ENCODE measurements at places on chromosomes 3 and 15. TPM values are rescaled to one million over a fixed set of nuclear protein-coding genes. Genes with fewer than 3 reads are reported as not detected.

ZNF660 gene
- total RNA-seq, result 1.6 TPM

ATP8B4 gene
- total RNA-seq, result 3.5 TPM

CADPS gene
- not detected for total RNA-seq

GRAMD2A gene
- not detected for total RNA-seq

OR5AC2 gene
- total RNA-seq, result not detected

CFAP91 gene
- total RNA-seq, result 0.47 TPM

- no peaks in the 10 kb centered on the region for H3K27me3 ChIP-seq
- no peak for DNase-seq
- no peak overlapping the region for H3K27ac ChIP-seq
- H3K4me1 ChIP-seq, result peaks cover 20% of the 10 kb centered on the region
- H3K36me3 ChIP-seq, result no peaks in the 10 kb centered on the region
These were observed 48.5 kb downstream of the MED12L start for GRCh38 chr3:151133917-151134450.

DNA sequence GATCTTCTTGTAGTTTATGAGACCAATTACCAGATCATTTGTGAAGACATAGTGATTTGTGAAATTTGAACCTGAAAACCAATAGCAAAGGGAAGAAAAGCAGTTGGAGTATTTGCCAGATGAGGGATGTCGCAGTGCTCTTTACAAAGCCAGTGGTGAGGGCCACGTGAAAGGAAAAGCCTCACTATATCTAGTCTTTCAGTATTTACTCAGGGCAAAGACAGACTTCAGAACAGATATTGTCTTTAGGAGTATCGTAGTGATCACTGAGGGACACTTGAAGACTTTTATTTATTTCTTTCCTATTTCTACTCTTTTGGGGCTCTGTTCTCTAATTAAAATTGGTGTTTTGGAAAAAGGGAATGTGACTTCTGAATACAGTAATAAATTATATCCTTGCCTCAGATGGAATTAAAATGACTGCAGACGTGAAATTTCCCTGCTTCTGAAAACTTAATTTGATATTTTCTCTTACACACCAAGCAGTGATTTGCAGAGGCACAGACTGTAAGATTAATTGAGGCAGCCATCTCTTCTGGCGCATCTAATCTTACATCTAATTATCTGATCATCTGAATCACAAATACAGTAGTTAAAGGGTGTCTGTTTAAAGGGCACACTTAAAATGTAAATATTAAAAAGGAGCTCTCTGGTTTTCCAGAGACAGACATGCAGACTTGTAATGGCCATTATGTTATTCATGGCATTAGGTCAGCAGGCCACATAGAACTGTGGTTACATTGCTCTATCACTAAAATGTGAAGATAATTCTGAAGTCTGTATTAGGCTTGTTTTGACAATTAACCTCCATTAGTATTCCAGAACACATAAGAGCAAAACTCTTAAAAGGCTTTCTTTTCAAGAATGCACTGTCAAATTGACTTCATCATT, 193.0 kb upstream of the GOLIM4 start:
- H3K4me1 ChIP-seq, result no peaks in the 10 kb centered on the region
- H3K27me3 ChIP-seq, result no peaks in the 10 kb centered on the region
- DNase-seq, result no peak

DNA sequence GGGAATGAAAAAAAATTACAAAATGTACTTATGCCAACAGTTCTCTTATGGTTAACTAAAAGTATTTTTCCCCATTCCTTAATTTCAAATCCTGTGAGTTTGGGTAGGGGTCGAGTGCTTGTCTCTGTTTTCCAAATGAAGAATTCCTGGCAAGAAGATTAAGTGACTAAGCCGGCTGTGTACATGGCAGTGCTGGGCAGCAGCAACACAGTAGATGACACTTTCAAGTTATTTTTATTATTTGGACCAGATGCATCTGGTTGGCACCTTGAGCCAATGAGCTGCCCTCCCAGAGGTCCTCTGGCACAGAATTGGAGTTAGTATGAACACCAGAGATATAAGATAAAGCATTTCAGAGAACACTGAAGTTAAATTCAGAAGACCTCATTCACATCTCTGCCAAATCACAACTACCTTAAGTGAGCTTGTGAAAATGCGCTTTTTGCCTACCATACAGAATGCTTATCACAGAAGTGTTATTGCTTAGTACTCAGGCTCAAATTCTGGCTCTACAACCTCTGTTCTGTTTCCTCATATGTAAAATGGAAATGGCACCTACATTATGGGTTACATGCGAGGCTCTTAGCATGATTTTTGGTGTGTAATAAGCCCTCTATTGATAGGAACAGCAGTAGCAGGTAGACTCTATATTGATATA, 256.9 kb downstream of the UBE2E2 start:
- no peak overlapping the region for H3K27ac ChIP-seq
- H3K4me1 ChIP-seq, result peaks cover 16% of the 10 kb centered on the region
- H3K4me3 ChIP-seq, result no peak overlapping the region
- DNase-seq, result no peak
- peaks cover 13% of the 10 kb centered on the region for H3K36me3 ChIP-seq

DNA sequence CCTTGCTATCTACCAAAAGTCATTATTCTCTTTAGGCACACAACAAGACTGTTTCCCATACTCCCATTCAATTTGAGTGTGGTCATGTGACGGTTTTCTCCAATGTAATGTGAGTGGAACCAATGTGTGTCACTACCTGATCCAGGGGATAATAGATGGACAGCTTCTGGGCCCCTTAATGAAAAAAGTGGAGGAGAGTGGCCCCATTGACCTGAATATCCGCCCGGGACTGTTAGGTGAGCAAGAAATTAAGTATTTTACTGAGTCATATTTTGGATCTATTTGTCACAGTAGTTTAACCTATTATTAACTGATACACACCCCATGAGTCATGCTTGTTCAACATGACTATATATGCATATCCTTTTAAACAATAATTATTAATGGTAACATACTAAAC, 15.1 kb upstream of the ARID3B start:
- H3K4me3 ChIP-seq, result no peak overlapping the region
- H3K36me3 ChIP-seq, result no peaks in the 10 kb centered on the region
- peaks cover 3% of the 10 kb centered on the region for H3K4me1 ChIP-seq
- H3K27me3 ChIP-seq, result no peaks in the 10 kb centered on the region
- H3K27ac ChIP-seq, result no peak overlapping the region

GRCh38 chr3:86990012-86990733, 776 bp downstream of the VGLL3 start:
- peaks cover 37% of the 10 kb centered on the region for H3K27me3 ChIP-seq
- DNase-seq, result peak; percentile 5
- H3K4me1 ChIP-seq, result peaks cover 5% of the 10 kb centered on the region

DNA sequence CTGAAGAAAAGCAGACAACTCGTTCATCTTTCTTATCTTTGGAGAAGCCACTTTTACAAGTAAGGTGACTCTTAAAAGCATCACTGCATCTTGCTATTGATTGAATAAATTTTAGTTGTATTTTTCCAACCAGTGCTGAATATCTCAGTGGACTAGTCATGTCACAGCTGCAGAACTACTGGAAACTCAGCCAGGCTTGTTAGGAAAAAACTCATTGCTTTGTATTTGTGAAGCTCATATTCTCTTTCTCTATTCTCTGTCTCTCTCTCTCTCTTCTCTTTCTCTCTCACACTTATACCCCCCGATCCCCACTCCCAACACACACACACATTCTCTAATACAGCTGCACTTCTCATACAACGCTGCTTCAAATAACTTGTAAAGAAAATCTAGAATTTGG, 104.3 kb downstream of the WDR76 start:
- H3K27ac ChIP-seq, result no peak overlapping the region
- no peaks in the 10 kb centered on the region for H3K4me1 ChIP-seq
- no peaks in the 10 kb centered on the region for H3K36me3 ChIP-seq
- DNase-seq, result no peak
- no peak overlapping the region for H3K4me3 ChIP-seq
- H3K27me3 ChIP-seq, result peaks cover 19% of the 10 kb centered on the region

DNA sequence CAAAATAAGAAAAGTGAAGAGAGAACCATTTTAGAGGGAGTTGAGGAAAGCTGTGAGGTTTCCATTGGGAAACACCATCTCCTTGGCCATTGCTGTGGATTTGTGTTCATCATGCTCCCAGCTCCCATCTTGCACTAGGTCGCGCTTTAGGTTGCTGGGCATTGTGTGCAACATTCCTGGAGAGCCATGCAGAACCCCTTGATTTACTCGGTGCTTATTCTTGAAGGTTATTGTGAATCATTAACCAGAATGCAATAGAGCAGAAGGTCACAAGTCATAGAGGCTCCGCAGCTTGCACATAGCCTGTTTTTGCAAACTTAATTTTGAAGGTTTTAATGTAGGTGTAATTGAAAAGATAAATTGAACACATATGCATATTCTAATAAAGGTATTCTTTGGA, 239.2 kb upstream of the IL12A start:
- no peak for DNase-seq
- no peaks in the 10 kb centered on the region for H3K27me3 ChIP-seq
- H3K4me3 ChIP-seq, result no peak overlapping the region

- no peaks in the 10 kb centered on the region for H3K27me3 ChIP-seq
- H3K4me3 ChIP-seq, result peak overlapping the region; percentile 67
- H3K4me1 ChIP-seq, result peaks cover 78% of the 10 kb centered on the region
- peak overlapping the region; percentile 98 for H3K27ac ChIP-seq
These were observed 193.5 kb downstream of the FOXP1 start for GRCh38 chr3:71389911-71390573.

- H3K36me3 ChIP-seq, result no peaks in the 10 kb centered on the region
- H3K27ac ChIP-seq, result no peak overlapping the region
- H3K4me1 ChIP-seq, result peaks cover 7% of the 10 kb centered on the region
- no peak for DNase-seq
- no peaks in the 10 kb centered on the region for H3K27me3 ChIP-seq
These were observed 101.5 kb upstream of the CRBN start for GRCh38 chr3:3281024-3281423.

- no peak for DNase-seq
- no peaks in the 10 kb centered on the region for H3K36me3 ChIP-seq
- H3K4me1 ChIP-seq, result no peaks in the 10 kb centered on the region
These were observed 107.6 kb downstream of the LRRK1 start for GRCh38 chr15:101026656-101027272.

- no peak overlapping the region for H3K4me3 ChIP-seq
- no peaks in the 10 kb centered on the region for H3K4me1 ChIP-seq
- H3K27ac ChIP-seq, result no peak overlapping the region
- no peak for DNase-seq
- H3K36me3 ChIP-seq, result no peaks in the 10 kb centered on the region
- H3K27me3 ChIP-seq, result no peaks in the 10 kb centered on the region
These were observed 105.4 kb downstream of the LINGO1 start for GRCh38 chr15:77527164-77527778.

- H3K36me3 ChIP-seq, result no peaks in the 10 kb centered on the region
- no peaks in the 10 kb centered on the region for H3K4me1 ChIP-seq
- H3K4me3 ChIP-seq, result no peak overlapping the region
- no peak overlapping the region for H3K27ac ChIP-seq
These were observed 138.8 kb upstream of the ATP2B2 start for GRCh38 chr3:10644189-10644588.

GRCh38 chr3:156892701-156893100, 66.5 kb downstream of the LEKR1 start:
- no peak overlapping the region for H3K4me3 ChIP-seq
- no peaks in the 10 kb centered on the region for H3K27me3 ChIP-seq
- DNase-seq, result no peak
